ENCODE measurements at places on chromosomes 12 and 14.

GRCh38 chr14:54794159-54794558 is 108.5 kb downstream of the GCH1 start:
- no peak for DNase-seq

DNA sequence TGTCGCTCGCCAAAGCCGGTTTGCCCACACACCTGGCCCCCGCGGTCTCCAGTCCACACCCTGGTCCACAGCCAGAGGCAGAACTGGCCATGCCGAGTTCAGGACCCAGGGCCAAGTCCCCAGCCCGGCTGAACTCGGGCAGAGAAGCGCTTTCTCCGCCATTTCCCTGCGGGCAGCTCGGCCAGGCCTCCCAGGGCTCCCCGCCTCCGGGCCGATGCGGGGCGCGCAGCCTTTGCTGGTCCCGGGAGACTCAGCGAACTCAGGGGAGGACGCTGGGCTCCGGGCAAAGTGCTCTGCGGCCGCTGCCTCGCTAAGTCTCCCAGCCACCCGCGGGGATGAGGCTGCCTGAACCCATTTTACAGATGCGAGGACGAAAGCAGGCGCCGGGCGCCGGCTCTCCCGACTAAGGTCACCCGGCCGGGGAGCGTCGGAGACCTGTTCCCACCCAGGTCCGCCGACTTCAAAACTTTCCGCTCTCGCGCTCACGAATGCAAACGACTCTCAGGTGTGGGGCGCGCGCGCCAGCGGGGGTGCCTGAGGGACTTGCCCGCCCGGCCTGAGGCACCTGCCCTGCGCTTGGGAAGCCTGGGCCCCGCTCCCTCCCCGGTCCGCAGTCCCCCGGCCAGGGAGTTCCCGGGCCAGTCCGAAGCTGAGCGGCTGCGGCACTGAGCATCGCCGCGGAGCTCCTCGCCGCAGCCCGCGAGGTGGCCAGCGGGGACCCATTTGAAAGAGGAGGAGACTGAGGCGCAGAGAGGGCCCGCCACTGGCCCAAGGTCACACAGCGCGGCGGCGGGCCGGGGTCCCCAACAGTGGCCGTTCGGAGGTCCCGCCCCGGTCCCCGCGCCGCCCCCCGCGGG is 627 bp downstream of the TESC start:
- no peak for DNase-seq

DNA sequence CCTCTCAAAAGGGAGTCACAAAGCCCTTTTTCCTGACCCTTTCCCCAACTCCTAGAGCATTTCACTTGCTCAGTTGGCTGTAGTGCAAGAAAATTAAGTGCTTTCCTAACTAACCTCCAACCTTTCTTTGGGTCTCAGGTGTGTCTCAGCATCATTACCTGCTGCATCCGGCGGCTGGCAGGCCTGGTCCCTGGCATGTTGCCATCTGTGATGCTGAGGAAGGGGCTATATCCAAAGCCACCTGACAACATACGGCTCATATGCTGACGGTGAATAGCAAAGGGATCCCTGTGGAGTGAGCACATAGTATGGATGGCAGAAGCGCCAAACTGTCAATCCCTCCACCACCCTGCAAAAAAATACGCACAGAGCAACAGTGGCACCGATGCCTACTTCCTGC is 1.2 kb downstream of the MLF2 start:
- DNase-seq, result no peak

GRCh38 chr14:89996963-89997362 is 41.2 kb downstream of the TDP1 start:
- no peak for DNase-seq

- no peak for DNase-seq
Observed at GRCh38 chr12:19946550-19946949, 421.8 kb upstream of the PDE3A start.

Data from right hindlimb (tissue), 1 donor.